ENCODE measurements at places on chromosomes 1 and 21. TPM values are rescaled to one million over a fixed set of nuclear protein-coding genes. Genes with fewer than 3 reads are reported as not detected.

HTR1D gene
- not detected for total RNA-seq

NECTIN4 gene
- total RNA-seq = not detected

GPR52 gene
- total RNA-seq = not detected

ASPM gene
- total RNA-seq = 0.10 TPM

CXADR gene
- 0.12 TPM for total RNA-seq

OR14K1 gene
- total RNA-seq = not detected

SPRR5 gene
- total RNA-seq = not detected

PPIAL4G gene
- not detected for total RNA-seq

PTAFR gene
- total RNA-seq = 0.92 TPM

TTC4 gene
- total RNA-seq = 27.2 TPM

MR1 gene
- total RNA-seq = 2.0 TPM

GNPAT gene
- 65.8 TPM for total RNA-seq

SYT2 gene
- total RNA-seq = not detected

LPAR3 gene
- total RNA-seq = not detected

ST6GALNAC5 gene
- not detected for total RNA-seq

BEST4 gene
- total RNA-seq = not detected

DMRTA2 gene
- not detected for total RNA-seq
